ENCODE measurements at places on chromosomes 1 and 21.

- DNase-seq, result no peak
Observed at GRCh38 chr1:228155596-228156514, 6.1 kb downstream of the GJC2 start.

DNA sequence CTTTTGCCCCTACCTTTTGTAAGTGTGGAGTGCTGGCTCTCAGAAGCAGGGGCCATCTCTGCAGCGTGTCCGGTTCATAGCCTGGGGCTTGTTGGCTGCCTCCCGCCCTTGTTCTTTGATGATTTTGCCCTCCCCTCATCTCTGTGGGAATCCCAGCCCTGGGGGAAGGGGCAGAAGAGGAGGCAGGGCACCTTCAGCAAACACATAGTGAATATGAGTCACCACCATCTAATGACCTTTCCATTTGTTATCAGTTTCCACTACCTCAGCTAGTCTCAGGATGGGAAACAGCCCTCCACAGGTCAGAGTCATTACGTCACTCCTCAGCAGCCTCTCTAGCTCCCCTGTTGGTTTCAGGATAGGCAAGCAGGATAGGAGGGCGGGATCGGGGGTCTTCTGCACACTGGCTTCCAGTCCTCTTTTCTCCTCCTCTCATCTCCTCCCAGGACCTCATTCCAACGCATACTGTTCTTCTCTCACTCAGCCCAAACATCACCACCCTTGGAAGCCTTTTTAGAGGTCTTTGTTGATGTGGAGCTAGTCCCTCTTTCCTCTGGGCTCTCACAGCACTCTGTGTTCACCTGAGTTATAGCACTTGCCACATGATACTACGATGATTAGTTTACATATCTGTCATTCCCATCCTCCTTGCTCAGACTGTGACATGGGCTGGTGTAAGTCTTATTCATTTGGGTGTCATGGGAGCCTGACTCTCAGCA lies 15.8 kb downstream of the GADD45A start:
- no peak for DNase-seq

DNA sequence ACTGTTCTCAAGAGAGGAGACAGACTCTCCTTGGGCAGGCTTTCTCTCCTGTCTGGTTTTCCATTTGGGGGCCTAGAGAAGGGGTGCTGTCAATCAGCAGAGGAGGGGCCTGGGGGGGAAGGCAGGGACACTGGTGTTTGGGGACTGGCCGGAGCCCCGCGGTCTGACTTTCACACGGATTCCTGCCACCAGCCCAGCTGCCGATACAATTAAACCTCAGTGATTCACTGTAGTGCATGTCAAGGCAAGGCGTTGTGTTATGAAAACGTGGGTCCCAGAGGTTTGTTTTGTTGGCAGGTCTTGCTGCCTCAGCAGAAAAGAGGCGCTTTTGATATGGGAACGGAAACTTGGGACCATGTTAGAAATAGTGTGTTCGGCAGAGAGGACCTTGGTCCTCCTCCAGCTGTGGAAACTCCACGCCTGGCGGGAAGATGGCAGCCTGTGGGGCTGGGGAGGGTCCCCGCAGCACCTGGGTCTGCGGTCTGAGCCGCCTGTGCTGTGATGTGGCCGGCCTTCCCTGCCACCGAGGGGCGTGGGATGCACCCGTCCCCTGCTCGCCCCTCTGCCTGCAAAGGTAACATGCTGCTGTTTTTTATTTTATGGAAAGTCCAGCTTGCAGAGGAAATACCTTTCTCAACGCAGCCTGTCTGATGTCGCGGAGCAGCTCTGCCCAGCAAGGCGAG lies 47.6 kb downstream of the SPSB1 start:
- DNase-seq, result no peak

GRCh38 chr1:156060937-156061636 lies at the start of gene RAB25:
Gene RAB25, plus strand, starts transcription at chr1:156061160. Its CDS starts 241 bp downstream, at chr1:156061401.
- DNase-seq, result no peak

DNA sequence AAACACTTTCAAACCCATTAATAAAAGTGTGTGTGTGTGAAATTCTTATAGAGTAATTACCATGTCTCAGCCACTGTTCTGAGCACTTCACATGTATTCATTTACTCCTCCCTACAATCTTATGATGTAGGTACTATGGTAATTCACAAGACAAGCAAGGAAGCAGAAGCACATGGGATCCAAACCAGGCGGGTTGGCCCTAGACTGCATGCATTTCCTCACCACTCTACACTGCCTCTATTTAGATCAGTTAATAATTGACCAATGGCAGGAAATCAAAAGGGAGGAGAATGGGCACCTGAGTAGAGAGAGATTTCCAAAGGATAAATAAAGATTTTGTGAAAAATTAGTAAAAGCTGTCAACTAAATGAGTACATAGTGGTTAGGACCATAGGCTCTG lies 15.7 kb downstream of the MAP3K21 start:
- no peak for DNase-seq

DNA sequence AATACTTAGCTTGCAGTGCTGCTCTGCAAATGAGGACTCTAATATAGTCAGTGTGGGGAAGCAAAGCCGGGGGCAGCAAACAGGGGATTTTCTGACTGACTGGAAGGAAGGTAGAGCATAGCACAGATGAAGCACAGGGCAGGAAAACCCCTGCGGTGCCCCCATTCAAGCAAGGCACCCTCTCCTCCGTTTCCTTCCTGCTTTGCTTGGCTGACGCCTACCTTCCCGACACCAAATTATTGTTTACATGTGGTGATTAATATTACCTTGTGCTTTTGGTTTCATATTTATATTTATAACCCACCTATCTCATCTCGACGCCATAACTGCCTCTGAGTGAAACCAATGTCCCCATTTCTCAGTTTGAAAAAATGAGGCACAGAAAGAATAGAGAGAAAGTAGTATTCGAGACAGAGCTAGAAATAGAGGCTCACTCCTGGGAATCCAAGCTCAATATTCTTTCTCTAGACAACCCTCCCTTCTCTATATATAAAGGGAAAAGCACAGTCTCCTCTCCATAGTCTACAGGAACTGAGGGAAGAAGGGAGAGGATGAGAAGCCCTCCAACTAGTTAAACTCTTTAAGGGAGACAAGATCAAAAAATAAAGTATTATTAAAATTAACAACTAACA lies 41.3 kb downstream of the PIK3C2B start:
- DNase-seq, result peak; percentile 55
